Activated CD8-positive, alpha-beta memory T cell treated with anti-CD3 and anti-CD28 coated beads, Interleukin-2, amount 10 ng/mL, durations not matched to agents 7 days and 5 days (primary cell): ENCODE measurements at places on chromosomes 2 and 18.

DNA sequence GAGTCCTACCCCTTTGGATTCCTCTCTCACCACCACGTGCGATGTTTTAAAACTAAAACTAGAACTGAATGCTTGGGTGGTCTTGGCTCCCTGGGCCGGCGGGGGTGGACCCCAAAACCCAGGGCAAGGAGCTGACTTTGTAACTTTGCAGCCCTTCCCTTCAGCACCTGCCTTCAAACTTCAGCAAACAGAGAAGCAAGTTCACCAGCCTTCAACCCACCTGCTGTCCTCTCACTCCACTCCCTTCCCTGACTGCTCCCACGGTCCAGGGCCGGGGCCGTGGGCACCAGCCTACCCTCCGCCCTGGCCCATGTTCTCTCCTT lies 54.5 kb downstream of the COL6A3 start:
- DNase-seq, result no peak

GRCh38 chr2:86480105-86480504 lies 38.9 kb downstream of the KDM3A start:
- DNase-seq, result no peak

- no peak for DNase-seq
These were observed 111.2 kb downstream of the FMNL2 start for GRCh38 chr2:152446213-152446612.

GRCh38 chr2:240248721-240249422 lies 108.4 kb upstream of the OTOS start:
- no peak for DNase-seq

- no peak for DNase-seq
These were observed 1.7 kb upstream of the SRBD1 start for GRCh38 chr2:45612731-45613130.

DNA sequence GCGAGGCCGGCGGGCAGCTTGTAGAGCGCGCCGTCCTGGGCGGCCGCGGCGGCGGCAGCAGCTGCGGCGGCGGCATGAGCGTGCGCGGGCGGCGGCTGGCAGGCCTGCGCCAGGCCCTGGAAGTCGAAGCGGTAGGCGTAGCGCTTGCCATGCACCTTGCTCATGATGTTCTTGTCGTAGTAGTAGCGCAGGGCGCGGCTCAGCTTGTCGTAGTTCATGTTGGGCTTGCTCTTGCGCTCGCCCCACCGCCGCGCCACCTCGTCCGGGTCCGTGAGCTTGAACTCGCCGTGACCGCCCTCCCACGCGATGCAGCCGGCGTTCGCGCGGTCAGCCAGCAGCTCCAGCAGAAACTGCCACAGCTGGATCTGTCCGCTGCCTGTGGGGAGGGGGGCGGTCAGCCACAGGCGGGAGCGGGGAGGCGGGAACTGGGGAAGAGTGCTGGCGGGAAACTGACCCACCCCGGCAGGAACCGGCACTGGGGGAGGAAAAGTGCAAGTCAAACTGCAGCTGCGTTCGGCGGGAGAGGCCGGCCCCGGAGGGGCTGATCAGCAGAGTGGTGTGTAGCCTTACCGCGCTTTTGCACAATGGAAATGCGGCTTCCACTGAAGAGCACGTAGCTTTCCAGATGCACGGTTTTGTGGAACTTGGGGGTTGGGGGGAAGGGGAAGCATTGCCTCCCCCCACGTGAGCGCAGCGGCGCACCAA lies 3.0 kb downstream of the FEV start:
- DNase-seq, result no peak

DNA sequence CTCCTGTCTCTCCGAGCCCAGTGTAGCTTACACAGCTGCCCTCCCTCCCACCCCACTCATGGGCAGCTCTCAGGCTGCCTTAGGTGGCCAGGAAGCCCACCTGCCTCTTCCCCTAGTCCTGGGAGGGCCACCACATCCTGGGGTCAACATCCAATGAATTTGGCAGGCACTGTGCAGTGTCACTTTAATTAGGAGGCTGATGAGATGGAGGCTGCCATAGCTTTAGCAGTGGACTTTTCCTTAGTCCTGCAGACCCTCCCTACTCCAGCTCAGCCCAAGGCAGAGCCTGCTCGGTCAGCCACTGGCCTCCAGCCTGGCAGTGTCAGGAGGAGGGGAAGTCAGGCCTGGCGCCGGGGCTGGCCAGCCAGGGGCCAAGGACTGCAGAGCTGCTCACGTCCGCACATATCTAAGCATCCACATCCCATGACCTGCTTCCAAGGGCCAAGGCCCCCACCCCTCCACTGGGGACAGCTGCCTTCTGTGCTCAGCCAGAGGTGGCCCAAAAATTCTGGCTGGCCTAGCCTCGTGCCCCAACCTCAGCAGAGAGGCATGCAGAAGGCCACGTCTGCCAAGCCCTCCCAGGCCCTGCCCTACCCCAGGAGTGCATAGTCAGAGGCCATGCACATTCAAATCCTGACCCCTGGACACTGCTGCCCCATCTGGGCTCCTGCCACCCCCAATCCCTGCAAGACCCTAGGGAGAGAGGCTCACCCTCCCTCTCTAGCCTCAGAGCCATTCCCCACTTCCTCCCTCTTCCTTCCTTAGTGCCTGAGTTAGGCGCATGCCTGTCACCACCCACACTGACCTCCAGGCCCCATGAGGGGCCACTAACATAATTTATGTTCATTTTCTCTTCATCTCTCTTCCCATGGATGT lies 33.1 kb downstream of the ADRA2B start:
- peak; percentile 16 for DNase-seq

- no peak for DNase-seq
These were observed 145.6 kb downstream of the PLCL1 start for GRCh38 chr2:197950006-197950405.

- no peak for DNase-seq
These were observed 674 bp downstream of the EVX2 start for GRCh38 chr2:176082824-176083751.

GRCh38 chr2:221381928-221382488 lies 190.1 kb downstream of the EPHA4 start:
- no peak for DNase-seq

GRCh38 chr2:121017396-121017795 lies 267.6 kb downstream of the TFCP2L1 start:
- DNase-seq, result peak; percentile 23

DNA sequence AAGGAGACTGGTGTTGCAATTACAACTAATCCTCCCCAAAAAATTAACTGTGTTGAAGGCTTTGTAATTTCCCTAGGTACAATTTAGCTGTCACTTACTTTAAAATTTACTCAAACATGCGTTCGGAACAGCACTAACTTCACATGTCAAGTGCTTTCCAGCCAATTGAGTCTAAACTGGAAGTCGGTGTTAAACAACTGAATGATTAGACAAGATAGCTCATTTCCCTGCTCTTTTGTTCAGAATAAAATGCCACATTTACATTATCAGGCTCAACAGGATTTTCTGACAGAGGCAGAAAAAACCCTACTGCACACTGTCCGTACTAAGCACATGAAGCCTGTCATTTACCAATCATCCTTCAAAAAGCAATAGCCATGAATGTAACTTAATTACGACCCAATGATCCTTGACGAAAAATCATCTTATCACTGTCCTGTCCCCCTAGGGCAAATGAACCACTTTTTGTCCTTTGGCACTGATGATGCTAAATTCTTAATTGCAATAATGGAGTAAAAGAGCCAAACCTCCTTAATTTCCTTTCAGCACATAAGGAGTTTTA lies 56.0 kb downstream of the LRPPRC start:
- no peak for DNase-seq

- no peak for DNase-seq
These were observed 72.2 kb upstream of the CHRNA1 start for GRCh38 chr2:174836377-174836994.

DNA sequence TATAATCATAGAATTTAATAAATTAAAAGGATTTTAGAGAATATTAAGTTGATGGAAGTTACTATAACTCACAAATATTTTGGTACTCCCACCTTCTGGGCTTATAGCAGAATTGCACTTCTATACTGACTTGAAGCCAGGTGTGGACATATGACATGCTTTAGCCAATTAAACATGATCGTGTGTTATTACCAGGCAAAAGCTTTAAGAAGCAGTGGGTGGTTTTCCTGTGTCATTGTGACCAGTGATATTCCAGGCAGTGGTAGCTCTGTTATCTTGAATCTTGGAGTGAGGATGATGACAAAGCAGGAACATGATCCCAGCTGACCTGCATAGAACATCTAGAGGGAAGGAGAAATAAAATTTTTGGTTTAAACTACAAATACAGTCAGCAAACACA lies 370.9 kb upstream of the ZEB2 start:
- no peak for DNase-seq

GRCh38 chr18:31267823-31268481 lies 50.0 kb upstream of the DSG1 start:
- no peak for DNase-seq

GRCh38 chr2:45888167-45888566 lies 236.7 kb downstream of the PRKCE start:
- no peak for DNase-seq

DNA sequence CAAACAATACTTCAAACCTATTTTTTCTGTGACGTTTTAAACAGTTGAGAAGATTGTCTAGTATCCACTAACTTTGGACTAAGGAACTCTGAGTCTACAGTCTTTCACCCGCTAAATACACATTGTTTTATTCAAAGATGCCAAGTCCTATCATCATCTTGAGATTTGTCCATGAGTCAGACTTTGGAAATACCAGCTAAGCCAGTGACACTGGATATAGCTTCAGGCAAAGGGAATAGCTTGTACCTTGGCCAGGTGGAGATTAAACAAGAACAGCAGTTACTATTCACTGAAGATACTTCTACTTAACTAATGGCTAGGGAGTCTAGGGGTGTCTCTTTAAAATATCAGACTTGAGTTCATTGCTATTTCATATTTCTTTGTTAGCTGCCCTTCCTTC lies 137.5 kb downstream of the COMMD1 start:
- DNase-seq, result no peak

GRCh38 chr2:150357770-150358467 lies 129.5 kb downstream of the RND3 start:
- DNase-seq, result no peak

- no peak for DNase-seq
These were observed 376.6 kb downstream of the PTH2R start for GRCh38 chr2:208783184-208783583.

DNA sequence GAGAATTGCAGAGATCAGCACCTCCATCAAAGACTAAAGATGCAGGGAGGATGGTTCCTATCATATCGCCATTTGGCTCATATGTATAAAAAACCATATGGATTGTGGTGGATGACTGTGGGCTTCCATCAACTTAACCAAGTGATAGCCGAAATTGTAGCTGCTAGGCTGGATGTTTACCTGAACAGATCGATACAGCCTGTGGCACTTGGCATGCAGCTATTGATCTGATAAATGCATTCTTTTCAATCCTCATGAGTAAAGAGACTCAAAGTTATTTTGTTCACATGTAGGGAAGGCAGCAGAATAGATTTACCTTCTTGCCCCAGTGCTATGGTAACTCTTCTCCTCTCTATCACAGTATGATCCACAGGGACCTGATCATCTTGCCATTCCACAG lies 18.5 kb downstream of the CHCHD5 start:
- DNase-seq, result no peak

GRCh38 chr2:74872389-74872836 lies 38.5 kb downstream of the HK2 start:
- DNase-seq, result no peak

- DNase-seq, result no peak
These were observed at the start of gene RTP5 for GRCh38 chr2:241869087-241869961. Gene RTP5 (plus strand): TSS chr2:241869729. CDS start chr2:241869757, 28 bp downstream.
